ENCODE measurements at places on chromosomes 12 and 14.
A peak's percentile ranks its signal among the peaks of the same experiment; 100 is the strongest.

DNA sequence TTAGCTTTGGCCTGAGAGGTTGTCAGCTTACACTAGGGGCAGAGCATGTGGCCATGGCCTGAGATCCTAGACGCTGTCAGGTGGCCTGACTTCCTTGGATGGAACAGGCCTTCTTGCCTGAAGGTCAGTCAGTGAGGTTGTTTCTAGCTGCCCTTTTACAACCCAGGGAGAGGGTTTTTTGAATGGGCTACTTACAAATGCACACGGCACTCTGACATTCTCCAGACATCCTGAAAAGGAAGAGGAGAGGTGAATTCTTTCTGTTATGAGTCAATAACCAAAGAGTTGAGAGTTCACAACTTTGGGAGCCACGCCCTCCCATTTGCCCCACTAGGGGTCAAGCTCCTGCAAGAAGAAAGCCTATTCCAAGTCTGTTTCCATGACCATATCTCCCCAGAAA is 7.8 kb downstream of the KRT76 start:
- DNase-seq = no peak

GRCh38 chr14:95497561-95498011 is 18.9 kb downstream of the SYNE3 start:
- DNase-seq = no peak

GRCh38 chr14:33451211-33451610 is 499.7 kb downstream of the EGLN3 start:
- no peak for DNase-seq

DNA sequence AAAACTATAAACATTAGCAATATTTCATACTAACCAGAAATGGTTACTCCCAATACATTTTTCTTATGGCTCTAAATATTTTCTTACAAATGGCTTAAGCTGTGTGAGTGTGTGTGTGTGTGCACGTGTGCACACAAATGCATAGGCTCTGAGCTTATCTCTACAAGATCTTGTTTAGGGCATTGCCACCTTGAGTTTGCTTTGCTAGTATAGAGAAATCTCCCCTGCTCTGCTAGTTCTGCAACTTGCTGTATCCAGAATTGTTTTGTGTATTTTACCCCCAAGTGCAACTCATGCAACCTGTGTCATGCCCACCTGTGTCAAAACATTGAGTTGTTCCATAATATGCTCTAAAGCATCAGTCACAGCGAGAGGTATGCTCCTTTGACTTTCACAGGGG is 72.5 kb upstream of the DUSP6 start:
- DNase-seq = no peak

GRCh38 chr12:109987615-109988014 is 8.6 kb downstream of the GIT2 start:
- DNase-seq = no peak

DNA sequence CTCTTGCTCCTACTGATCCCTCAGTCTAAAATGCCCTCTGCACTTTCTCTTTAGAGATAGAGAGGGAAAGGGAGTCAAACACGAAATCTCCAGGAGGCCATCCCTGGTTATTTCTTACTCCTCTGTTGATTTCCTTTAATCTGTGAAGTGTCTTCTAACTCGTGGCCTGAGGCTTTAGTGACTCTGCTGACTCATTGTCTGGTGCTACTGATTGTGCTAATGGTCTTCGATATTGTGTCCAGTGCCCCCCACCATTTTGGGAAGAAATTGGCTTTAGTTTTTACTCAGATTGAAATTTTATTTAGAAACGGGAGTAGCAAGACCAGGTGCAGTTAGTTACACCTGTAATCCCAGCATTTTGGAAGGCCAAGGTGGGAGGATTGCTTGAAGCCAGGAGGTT is 839 bp downstream of the CLEC9A start:
- DNase-seq = no peak

GRCh38 chr14:101900253-101900652 is 64.1 kb upstream of the DYNC1H1 start:
- DNase-seq = no peak

DNA sequence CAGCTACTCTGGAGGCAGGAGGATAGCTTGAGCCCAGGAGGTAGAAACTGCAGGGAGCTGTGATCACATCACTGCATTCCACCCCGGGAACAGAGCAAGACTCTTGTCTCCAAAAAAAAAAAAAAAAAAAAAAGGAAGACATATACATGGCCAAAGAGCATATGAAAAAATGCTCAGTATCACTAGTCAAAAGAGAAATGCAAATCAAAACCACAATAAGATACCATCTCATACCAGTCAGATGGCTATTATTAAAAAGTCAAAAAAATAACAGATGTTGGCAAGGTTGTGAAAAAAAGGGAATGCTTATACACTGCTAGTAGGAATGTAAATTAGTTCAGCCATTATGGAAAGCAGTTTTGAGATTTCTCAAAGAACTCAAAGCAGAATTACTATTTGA is 174.8 kb upstream of the ATF7IP start:
- no peak for DNase-seq

DNA sequence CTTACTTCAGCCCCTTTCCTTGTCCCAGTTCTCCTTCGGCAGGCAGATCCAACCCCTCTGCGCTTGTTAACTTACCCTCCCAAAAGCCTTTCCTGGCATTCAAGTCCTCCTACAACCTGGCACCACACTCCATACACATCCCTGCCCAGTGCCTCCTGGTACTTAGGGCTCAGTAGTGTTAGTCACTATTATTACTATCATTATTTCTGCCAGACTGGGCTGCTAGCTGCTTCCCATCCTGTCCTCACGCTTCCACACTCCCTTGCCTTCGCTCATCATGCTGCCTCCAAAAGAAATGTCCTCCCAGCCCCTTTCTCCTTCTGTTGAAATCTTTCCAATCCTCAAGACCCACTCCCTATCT is 1.6 kb upstream of the HDAC7 start:
- DNase-seq = no peak

GRCh38 chr12:29902043-29902442 is 118.3 kb upstream of the TMTC1 start:
- no peak for DNase-seq

DNA sequence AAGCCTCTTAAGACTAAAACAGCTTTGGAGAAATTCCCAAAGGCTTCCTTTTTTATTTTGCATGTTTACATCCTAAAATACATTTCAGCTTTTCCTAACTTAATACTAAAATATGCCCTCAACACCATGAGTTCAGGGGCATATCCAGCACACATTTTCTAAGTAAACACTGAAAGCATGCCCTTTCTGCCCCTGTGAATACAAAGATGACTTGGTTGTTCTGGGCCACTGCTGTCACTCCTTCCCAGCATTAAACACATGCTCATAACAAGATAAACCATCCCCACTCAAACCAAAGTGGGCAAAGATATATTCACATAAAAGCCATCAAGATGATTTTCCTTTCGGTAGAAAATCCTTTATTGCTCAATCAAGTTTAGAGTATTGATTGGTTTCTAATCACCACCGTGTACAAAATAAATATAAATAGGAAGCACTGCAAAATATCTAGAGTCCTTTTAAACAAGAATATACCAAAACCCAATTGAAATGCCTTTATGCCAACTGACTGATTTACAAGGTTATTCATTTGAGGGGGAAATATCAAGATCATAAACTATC is 1.9 kb downstream of the CCNB1IP1 start:
- DNase-seq = no peak

DNA sequence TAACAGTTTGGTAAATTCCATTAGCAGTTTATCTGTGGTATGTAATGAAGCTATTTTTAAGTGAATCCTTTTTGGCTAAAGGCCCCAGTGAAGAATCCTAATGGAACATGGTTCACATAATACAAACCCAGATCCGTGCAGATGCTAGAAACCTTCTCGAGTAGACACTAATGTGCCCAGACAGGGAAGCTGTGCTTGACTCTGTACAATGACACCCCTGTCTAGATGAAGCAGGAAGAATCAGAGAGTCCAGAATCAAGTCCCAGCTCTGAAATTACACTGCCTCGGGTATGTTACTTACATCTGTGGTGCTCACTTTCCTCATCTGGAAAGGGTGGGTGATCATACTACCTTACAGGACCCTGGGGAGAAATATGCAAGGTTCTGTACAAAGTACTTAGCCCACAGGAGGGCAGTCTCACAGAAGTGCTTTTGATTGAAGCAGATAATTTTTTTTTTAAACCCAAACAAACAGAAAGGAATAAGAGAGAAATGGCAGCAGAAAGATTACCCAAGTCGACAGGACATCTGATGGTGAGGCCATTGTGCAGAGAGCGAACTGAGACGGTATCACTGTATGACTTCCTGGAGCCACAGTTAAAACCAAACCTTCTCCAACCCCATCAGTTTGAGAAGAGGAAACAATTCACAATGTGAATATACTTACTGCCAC is 8.5 kb downstream of the CRACR2A start:
- DNase-seq = no peak

GRCh38 chr14:38481952-38482678 is 226.2 kb upstream of the CLEC14A start:
- no peak for DNase-seq

DNA sequence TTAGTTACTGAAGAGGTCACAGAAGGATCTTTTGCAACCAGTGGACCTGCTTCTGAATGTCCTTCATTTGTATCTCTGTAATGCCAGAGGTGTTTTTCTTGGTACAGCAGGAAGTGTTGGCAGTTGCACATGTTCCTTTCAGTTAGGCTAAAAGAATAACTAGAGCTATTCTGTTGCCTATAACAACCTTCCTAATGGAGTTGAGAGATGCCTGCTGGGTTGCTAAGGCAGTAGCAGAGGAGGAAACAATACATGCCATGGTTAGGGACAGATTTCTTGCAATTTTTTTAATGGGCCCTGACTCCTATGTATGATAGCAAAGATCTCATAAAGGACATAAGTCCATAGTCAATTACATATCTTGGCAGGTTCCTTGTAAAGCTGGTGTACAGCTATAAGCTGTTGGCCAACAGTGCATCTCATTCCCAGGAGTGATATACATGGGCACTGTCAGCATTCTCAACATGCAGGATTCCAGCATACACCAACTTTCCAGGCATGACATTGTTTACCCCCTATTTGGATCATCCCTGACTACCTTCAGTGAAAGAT is 556.6 kb downstream of the CCER1 start:
- no peak for DNase-seq

DNA sequence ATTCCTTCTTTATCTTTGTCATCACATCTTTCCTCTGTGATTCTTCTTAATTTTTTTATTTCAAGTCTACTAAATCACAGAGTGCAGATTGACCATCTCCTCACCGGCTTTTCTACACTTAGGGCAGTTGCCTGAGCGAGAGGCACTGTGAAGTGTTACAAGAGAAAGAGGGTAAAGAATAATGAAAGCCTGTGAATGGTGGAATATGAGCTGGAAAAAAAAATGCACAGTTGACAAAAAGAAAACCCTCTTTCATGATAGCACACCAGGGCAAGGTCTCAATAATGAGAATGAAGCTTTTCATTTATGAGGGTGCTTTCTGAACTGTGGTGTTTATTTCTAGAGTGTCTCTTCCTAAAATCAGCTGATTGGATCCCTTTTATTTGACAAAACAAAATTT is 106.2 kb upstream of the PDE3A start:
- DNase-seq = no peak

DNA sequence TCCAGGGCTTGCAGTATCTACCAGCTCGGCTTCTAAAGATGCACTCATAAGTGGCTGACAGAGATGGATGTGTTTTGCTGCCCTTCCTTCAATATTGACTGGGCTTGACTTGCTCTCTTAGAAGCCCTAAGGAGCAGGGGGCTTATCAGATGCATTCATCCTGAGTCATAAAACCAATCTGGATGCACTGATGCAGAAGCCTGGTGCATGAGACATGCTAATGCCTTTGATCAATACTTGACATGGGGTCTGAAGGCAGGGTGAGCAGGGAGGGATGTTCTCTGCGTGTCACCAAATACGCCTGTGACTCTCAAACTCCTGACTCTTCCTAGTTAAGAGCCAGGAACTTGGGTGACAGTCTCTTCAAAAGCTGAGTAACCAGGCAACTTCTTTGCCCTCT is 77.8 kb upstream of the HSPB8 start:
- no peak for DNase-seq

DNA sequence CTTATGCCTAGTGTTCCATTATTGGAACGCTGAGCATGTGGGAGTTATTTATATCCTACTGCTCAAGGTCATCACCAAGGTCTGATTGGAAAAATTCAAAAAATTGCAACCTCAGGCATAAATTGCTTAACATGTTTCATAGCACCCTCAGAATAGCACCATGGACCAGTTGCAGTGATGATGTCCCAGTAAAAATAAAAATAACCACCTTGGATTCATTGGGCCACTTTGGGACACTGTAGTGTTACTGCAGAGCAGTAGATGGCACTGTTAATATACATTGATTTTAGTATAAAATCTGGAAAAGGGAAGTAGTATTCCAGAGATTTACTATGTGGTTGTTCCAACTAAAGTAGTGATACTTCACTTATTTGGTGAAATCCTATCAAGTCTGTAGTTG is 31.0 kb upstream of the PTCSC3 start:
- no peak for DNase-seq

DNA sequence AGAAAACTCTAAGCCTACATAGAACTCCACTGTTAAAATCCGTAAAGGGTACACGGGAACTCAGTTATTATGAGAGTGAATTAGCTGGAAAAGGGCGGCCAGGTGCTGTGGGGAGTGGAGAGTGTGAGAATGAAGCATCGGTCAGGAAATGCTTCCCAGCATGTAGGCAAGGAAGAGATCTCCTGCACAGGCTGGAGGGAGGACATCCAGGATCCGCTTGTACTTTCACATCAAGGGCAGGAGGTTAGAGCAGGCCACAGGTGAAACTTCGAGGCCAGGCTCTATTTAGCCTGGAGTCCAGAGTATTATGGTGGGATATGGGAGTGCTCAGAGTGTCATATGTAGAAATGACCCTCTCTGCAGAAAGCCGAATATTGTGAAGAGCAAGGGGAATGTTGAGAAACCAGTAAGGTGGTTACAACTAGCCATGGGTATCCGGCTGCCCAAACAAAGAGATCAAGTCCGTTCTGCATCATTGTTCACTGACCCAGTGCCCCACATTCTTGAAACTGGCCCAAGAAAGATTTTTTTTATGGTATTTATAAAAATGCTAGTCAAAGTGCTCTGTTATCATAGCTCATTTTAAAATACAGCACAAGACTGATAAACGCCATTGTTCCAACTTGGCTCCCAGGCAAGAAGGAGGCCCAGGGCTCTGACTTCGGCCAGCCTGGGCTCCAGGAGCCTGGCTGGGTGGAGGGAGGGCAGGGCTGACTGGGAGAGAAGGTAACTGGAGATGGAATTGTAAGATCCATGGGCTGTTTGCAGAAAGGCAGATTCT is 79.4 kb upstream of the HIF1A start:
- no peak for DNase-seq

GRCh38 chr12:66196806-66197205 is 7.8 kb downstream of the IRAK3 start:
- DNase-seq = no peak

- DNase-seq = peak; percentile 60
Measured at GRCh38 chr14:104078031-104078455, 7.5 kb upstream of the ASPG start.

- no peak for DNase-seq
Measured at GRCh38 chr14:51424561-51425251, 184.7 kb downstream of the TMX1 start.

DNA sequence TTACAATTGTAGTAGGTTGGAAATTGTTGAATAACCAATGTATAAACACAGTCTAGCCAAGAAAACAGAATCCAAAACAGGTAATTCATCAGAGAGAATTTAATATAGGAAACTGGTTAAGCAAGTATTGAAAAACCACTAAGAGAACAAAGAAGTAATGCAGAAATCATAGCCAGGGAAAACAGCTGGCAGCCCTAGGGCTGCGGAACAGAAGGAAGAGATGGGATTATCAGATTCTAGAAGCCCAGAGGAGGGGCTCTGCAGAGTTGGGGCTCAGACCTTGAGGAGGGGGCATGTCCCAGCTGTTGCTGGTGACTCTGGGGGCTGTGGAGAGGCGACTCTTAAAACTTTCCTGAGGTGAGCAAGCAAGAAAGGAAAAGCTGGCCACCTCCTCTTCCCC is 49.4 kb downstream of the CD9 start:
- DNase-seq = no peak
